ENCODE measurements at places on chromosomes 7 and 10.

DNA sequence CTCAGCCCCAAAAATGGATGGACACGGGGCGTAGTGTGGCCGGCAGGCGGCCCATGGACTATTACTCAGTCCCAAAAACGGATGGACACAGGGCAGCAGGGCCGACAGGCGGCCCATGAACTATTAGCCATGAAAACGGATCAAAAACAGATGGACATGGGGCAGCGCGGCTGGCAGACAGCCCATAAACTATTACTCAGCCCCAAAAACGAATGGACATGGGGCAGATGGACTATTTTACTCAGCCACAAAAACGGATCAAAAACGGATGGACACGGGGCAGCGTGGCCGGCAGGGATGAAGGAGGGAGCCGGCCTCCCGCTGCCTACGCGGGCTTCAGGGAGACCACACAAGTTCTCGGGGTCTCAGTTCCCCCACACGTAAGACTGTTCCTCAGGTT lies 32.9 kb downstream of the GPER1 start:
- DNase-seq = no peak

DNA sequence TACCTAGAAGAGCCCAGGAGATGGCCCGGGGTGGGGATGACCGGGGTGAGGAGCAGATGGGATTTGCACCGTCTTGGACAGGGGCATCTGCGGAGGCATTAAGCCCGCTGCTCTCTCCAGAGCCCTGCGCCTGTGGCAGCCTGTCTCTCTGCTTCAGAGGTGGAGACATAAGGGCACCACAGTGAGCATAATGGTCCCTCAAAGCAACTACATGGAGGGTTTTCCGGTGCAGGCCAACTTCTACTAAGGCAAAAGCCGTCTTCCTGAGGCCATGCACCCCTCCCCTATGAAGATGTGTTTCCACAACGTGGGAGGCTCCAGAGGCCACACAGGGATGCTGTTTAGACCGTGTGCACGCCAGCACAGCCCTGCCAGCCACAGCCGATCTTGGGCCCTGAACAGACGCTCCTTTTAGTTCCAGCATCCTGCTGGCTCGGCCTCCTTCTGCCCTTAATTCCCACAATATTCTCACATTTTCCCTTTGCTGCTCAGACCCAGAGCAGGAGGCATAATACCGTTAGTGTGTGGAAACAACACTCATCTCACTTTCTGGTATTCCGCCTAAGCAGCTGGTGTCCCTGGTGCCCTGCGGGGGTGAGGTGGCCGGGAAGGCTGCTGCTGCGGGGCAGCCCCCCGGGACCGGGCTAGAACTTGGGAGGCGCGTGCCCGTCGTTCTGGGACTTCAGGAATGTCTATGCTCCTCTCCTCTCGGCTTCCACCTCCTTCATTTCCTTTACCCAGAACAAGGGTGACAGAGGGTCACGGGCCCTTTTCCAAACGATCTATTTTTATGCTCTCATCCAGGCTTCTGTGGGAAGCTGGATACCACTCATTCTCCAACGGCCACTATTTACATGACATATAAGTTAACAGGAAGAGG lies 266.9 kb downstream of the TNS3 start:
- DNase-seq = no peak

DNA sequence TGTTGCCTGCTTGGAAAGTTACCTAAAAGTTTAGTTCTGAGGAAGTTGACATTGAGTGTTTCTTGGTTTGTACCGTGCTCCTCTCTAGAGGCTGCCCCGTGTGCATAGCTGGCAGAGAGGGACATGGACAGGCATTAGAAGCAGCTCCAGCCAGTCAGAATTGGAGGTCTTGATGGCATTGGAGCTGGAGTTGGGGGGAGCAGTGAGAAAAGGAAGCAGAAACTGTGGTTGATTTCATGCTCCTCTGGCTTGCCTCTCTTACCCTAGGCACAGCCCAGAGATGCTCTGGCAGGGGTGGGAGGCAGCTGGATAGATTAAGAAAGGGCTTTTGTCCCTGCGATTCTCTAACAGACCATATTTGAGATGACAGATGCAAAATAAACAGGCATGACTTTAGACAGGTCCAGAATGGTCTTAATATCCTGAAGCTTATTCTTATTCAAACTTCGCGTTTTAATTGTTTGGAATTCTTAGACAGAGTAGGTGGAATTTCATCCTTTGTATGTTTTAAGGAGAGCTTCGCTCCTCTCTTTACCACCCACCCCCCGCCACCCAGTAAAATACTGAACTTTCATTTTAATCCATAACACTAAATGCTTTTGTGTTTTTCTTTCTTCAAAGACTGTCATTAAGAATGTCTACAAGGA lies 73.5 kb upstream of the GLCCI1 start:
- DNase-seq = no peak

- no peak for DNase-seq
Measured at GRCh38 chr7:92723205-92723604, 113.2 kb downstream of the CDK6 start.

- no peak for DNase-seq
Measured at GRCh38 chr10:133103311-133103910, 15.7 kb downstream of the ADGRA1 start.
